ENCODE measurements at places on chromosomes 1 and 21.
A peak's percentile ranks its signal among the peaks of the same experiment; 100 is the strongest.

DNA sequence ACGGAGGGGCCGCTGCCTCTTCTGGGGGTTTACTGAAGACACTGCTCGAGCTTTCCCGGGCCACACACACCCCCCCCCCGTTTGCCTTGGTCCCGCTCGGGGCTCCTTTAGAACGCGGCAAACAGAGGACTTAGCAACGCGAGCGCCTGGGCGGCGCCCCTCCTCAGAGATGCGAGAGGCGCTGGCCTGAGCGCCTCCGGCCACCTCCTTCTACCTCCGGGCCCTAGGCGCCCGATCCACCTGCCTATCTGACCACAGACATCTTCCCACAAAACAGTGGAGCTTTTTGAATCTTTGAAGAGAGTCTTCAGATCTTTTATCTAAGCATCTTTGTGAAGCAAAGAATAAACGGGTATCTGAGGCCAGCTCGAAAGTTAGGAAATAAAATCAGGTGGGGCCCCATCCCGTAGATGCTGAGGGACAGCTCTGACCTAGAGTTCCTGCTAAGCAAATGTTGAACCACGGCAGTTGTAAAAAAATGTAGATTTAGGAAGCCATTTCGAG is 436 bp upstream of the TTLL7 start:
- peak; percentile 89 for DNase-seq

- no peak for DNase-seq
These were observed 18.8 kb downstream of the SLC41A1 start for GRCh38 chr1:205794011-205794730.

GRCh38 chr1:78104322-78104721 is 58.6 kb downstream of the GIPC2 start:
- no peak for DNase-seq

GRCh38 chr1:61453111-61453961 is 271.6 kb downstream of the TM2D1 start:
- DNase-seq: peak; percentile 92

GRCh38 chr1:91828583-91829281 is 57.2 kb downstream of the TGFBR3 start:
- no peak for DNase-seq

- DNase-seq: no peak
These were observed 832.6 kb upstream of the TMPRSS15 start for GRCh38 chr21:19236209-19236608.

- no peak for DNase-seq
These were observed 2.9 kb downstream of the CD1B start for GRCh38 chr1:158328426-158328825.

DNA sequence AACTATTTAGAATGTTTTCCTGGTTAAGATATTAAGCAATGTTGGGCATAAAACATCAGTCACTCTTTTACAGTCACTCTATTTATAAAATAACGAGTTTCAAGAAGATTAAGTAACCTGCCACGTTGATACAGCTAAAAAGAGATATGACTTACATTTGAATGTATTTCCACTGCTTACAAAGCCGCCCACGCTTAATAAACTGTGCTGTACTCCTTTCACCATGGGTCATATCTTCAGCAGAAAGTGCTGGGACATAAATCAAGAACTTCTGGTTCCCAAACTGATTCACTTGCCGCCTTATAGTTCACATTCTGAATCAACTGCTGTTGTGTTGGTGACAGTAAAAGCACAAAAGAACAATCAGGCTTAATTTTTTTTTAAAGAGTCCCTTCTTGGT is 666.7 kb downstream of the NCAM2 start:
- DNase-seq: no peak

- DNase-seq: peak; percentile 77
These were observed 31.0 kb downstream of the GBP6 start for GRCh38 chr1:89394851-89395250.

DNA sequence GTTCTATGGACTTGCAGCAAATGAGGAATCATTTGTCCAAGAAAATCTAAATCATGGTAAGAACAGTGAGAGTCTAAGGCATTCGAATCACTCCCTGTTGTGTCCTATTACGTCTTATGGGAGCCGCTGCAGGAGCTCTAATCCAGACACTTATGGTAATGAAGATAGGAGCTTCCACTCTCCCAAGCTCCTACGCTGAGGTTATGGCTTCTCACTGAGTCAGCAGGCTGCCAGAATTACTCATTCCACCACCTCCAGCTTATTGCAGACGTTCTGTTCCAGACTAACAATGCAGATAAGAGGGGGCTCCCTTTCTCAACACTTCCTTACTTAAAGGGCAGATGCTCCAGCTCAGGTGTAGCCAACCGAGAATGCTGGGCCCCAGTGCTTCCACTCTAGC is 212.6 kb downstream of the GREM2 start:
- DNase-seq: peak; percentile 7

DNA sequence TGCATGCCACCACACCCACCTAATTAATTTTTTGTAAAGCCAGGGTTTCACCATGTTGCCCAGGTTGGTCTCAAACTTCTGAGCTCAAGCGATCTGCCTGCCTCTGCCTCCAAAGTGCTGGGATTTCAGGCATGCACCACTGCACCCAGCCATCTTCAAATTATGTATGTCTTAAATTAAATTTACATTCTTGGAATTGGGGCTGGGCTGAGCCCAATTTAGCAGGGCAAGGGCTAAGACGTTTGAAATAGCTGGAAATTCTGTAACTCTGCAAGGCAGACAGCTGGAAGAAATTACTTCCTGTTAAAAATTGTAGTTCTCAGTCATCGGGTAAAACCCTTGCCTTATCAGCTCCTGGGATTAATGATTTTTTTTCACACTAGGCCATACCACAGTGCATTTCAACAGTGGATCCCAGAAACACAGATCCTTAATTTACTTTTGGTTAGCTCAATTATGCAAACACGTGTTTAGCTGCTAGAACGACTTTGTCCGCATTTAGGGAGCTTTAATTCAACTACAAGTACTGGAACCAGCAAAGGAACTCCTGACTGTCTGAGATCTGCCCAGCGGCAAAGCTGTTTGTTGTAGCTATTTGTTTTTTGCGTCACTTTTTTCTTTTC is 83.3 kb downstream of the OLFML3 start:
- DNase-seq: peak; percentile 75

GRCh38 chr1:56967900-56968832 is 2.4 kb upstream of the C8B start:
- DNase-seq: peak; percentile 67

DNA sequence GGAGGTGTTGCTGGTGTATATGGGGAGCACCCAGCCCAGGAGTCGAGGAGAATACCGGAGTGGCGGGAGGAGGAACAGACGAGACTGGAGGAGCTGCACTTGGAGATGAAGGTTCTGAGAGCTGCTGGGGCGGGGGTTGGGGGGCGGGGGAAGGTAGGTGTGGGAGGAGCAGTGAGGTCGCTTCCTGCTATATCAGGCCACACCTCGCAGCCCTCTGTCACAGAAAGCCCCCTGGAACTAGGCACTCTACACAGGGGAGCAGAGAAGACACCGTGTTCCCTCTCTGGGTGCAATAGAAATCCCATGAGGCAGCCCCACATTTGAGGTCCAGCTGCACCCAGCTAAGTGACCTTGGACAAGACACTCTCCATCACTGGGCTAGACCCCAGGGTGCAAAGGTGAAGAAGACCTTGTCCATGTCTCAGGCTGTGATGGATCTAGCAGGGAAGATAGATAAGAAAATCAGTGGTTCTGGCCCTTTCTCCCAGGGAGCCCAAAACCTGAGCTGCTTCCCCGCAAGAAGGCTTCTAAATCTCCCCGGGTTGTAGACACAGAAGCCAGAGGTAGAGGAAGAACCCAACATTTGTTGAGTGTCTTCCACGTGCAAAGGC is 155.8 kb upstream of the EDN2 start:
- DNase-seq: no peak

GRCh38 chr1:231768416-231768815 is 141.8 kb downstream of the DISC1 start:
- DNase-seq: no peak

DNA sequence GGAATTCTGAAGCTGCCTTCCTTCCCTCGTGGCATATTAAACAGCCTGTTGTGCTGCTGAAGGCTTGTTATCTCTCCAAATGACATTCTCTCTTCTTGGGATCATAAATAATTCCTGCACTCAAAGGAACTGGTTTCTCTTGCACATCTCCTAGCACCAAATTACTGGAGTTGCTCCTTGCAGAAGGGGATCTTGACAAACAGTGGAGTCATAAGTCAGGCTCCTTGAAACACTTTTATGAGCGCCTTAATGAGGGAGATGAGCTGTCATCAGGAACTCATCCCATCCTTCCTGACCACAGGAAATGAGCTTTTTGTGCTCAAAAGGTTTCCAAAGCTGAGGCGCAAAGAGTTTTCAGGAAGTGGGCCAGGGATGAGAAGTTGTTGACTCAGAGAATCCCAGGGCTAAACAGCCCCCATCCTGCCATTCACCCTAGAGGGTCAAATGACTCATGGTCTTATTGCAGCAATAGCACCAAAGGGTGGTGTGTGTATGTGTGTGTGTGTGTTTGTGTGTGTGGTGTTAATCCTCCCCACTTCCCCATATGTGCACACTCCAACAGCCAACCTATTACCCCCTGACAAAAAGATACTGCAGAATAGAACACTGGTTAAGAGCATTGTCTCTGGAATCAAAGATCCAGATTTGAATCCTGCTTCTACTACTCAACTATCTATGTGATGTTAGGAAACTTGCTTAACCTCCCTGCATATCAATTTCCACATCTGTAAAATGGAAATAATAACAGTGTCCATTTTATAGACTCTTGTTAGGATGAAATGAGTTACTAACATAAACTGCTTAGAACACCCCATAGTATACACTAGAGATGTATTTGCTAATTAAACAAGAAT is 2.8 kb upstream of the PHC2 start:
- DNase-seq: peak; percentile 94

GRCh38 chr1:218424502-218424901 is 79.4 kb downstream of the TGFB2 start:
- DNase-seq: no peak

- peak; percentile 10 for DNase-seq
These were observed 40.7 kb downstream of the CASQ2 start for GRCh38 chr1:115727706-115728249.

DNA sequence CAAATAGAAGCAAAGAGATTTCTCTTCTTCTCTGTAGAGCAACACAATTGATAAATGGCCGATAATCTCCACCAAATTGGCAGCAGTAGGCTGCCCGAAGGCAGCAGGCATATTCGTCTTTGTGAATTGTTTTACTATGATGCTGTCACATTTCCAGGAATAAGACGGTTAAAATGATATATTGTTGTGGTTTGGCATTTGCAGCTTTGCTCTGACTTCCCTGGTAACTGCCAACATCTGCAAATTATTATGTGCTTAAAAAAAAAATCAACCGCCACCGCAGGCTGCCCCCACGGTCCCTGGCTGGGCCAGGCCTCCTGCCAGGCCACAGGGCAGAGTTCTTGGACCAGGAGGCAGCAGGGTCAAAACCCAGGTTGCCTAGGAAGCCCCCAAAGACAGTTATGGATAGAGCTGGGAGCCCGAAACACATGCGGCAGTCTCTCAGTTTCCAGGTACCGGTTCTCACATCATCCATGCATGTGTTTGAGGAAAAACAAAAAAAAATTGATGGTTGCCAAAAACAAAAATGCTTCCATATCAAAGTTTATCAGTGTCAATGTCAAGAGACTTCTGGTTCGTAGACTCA is 179.3 kb downstream of the ETS2 start:
- peak; percentile 36 for DNase-seq

DNA sequence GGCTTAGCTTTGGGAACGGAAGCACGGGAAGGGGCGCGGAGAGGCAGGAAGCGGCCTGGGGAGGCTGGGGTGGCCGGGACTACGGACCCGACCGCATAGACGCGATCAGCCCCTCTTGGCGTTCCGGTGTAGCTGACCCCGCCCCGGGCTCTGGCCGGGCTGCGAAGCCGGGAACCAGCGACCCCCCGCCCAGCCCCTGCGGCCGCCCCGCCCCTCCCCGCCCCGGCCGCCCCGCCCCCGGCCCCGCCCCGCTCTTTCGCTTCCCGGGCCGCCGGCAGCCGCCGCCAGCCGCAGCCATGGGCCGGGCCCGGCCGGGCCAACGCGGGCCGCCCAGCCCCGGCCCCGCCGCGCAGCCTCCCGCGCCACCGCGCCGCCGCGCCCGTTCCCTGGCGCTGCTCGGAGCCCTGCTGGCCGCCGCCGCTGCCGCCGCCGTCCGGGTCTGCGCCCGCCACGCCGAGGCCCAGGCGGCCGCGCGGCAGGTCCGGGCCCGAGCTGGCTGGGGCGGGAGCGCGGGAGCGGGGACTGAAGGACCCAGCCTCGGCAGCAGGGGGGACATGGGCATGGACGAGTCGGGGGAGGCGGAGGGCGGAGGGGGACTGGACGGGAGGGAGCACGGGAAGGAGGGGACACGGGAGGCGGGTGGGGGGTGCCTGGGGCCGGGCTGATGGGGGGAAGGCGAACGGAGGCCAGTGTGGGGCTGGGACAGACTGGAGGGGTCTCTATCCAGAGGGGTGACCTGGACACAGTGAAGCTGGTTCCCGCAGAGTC is at the start of gene SELENON:
Gene SELENON (plus strand): TSS at position 259 of the 768 bp plus-strand sequence. CDS start 38 bp downstream, at position 297.
- DNase-seq: peak; percentile 40

DNA sequence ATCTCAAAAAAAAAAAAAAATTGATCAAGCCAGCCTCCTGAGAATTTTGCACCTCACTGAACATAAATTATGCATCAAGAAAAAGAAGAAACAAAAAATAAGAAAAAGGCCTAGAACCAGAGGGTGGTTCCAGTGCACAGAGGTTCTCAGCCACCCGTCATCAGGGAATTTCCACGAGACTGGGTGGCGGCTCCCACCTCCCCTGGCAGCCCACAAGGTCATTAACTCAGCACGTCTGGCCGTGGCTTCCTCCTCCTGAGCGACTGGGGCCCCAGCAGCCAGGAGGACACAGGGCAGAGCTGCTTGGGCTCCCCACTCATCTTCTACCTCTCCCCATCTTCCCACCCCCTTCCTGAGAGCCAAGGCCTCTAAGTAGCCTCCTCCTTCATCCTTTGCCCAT is 15.7 kb upstream of the TMEM51 start:
- no peak for DNase-seq

DNA sequence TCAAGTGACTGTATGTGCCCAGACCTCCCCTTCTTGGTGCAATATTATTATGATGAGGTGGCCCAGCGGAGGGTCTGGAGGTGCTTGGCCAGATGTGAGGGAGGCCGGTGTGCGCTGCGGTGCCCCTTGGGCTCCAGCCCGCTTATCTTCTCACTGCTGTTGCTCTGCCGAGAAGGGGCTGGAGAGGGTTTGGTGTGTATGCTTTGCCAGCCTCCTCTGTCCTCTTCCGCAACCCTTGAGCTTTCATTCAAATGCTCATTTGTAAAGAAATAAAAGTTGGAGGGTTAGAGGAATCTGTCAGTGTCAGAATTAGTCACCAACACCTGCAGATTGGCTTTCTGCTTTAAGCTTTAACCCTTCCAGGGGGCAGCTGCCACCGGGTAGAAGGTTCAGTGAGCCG is 19.7 kb downstream of the RNF220 start:
- DNase-seq: no peak

DNA sequence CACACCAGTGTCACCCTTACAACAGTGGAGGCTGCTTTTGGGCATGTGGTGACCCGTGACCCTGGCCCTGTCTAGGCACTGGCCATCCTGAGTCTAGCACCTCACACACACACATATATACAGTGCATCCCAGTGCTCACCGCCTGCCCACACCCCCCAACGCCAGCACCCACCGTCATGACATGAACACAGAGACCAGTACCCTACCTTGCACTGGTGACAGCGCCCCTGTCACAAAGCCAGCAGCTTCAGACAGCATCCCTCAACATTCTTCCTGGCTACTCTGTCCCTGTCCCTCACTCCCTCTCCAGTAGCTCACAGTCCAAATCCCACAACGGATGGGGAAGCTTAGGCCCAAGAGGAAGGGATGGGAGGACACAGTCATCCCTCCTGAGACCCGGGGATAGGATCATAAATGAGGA is 27.1 kb downstream of the AHDC1 start:
- no peak for DNase-seq

Measured in A673 (cell line).